RCC 7860 (cell line): ENCODE measurements at places on chromosomes 3 and 15.

DNA sequence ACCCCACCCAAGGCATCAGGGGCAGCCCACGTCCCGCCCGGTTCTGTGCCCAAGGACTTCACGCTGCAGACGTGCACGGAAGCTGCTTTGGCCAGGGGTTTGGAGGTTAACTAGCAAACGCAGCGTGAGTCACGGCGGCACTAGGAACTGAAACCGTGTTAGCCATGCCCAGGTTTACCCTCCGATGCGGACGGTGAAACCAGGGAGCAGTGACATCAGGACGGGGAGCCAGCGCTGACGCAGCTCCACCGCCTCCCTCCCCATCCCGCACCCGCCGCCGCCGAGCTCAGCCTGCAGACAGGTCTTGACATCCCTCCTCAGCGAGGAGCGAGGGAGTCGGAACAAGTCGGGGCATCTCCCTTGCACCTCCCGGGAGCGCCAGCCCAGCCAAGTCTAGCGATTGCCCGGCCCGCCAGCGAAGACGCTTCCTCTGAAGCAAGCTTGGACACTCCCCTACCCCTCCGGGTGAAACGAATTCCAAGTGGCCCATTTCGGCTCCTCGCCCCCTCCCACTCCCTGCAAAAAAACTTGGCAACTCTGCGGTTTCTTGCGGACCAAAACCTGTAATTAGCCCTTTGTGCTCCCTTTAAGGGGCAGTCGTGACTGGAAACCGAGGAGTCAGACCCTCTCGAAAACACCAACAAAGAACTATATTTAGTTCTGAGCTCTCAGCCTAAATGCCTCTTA lies 1.4 kb upstream of the RAP2B start:
- peak; percentile 85 for DNase-seq

GRCh38 chr3:37779289-37780152 lies 82.2 kb upstream of the CTDSPL start:
- DNase-seq, result peak; percentile 34

DNA sequence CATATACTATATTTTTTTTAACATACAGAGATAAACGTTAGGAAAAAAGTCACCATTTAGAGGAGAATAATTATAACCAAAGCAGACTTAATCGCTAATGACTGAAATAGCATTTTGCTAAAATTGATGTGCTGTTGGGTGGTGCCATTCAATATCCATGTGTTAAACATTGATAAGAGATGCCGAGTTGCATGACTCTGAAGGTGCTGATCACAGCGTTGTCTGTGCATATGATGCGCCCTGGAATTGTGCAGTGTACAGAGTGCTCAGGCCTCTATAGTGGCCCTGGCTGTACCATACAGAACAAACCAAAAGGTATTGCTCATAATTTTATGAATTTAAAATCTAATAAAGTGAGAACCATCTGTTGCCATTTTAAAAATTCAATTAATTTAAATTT lies 168.3 kb downstream of the MEIS2 start:
- DNase-seq, result no peak

- DNase-seq, result no peak
Observed at GRCh38 chr3:182330646-182331045, 462.7 kb upstream of the ATP11B start.

DNA sequence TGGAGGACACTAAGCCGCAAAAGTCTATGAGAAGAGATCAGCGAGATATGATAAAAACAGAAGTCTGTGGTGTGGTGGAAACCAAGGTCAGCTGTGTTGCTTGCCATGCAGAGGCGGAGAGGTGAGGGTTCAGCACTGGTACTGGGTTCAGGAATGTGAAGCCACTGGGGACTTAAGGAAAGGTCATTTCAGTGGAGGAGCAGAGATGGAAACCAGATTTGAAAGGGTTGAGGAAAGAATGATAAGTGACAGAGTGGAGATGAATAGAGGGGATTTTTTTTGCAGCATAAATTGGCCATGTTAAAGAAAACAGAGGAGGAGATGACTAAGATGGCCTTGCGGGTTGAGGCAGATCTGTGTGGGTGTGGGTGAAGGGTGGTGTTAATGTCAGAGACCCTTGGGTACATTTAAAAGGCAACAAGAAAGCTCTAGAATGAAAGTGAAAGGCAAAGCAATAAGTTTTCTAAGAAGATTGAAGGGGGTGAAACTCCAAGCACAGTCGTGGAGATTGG lies 265.5 kb downstream of the ADAMTSL3 start:
- DNase-seq, result no peak

- no peak for DNase-seq
Observed at GRCh38 chr3:139465636-139466035, 10.7 kb downstream of the RBP2 start.

- DNase-seq, result no peak
Observed at GRCh38 chr15:101434032-101434920, 55.2 kb downstream of the PCSK6 start.

DNA sequence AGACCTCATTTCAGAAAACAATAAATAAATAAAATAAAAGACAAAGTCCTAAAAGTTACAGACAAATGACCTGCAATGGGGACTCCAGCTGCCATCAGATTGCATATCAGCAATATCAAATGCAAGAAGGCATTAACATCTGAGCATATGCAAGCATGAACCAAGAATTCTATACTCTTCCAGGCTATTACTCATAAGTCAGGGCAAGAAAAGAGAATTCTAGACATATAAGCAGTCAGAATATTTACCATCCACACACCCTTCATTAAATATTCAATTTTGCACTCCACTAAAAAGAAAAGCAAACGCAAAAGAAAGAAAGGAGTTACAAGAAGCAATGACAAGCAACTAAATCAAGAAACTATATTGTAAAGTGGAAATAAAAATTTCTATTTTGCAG lies 21.1 kb downstream of the PLA2G4F start:
- no peak for DNase-seq

DNA sequence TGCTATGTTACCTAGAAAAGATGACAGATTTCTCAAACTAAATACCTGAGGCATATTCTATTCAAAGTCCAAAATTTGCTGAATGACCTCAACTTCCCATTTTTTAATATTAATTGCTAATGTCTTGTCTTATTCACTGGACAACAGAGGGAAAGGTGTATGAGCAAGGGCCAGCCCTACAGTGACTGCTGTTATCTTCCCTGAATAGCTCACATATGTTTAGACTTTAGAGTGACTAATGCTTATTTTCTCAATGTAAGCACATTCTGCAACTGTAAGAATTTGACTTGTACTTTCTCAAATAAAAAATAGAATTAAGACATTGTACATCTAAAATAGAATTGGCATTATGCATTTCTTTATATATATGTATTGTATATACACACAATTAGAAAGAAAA lies 26.5 kb upstream of the AADACL2 start:
- DNase-seq, result no peak

GRCh38 chr3:99939876-99940275 lies 122.2 kb downstream of the CMSS1 start:
- no peak for DNase-seq

DNA sequence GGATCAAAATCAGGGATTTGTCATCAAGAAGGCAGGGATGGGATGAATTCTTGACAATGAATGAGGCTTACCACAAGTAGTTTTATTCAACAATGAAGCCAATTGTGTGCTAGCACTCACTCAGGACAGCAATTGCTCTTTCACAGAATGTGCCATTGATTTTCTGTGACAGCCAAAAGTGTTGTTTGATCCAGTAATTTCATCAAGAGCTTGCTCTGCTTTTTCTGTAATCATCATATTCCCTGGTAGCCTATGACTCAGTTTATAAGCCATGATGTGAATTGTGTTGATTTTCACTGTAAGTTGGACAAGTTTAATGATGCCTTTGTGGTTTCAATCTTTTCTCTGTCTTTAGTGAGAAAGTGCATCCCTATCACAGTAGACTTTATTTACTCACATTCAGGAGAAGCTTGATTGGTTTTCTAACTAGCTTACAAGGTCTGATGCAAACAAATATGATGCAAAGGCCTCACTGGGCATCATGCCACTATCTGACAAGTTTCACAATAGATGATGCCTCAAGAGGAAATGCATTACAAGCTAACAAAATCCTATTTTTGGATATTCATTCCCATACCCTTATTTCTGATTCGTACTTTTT lies 13.6 kb upstream of the CSRNP1 start:
- no peak for DNase-seq

DNA sequence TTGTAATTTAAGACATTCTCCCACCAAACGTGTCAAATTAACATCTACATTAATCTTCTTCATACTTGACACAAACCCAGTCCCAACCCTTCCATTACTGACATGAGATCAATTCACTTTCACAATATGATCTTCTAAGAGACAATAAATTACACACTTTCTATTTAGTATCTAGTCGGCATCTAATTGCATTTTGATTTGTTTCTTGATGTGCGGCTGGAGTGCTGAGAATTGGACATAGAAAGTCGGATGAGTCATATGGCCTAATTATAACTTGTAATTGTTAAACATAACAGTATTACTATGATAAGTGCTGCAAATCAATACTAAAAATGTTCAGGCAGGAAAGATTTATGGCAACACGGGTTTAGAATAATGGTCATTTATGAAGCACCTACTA lies 78.4 kb upstream of the RORA start:
- DNase-seq, result no peak

GRCh38 chr3:15438983-15439382 lies 11.6 kb downstream of the EAF1 start:
- DNase-seq, result no peak

DNA sequence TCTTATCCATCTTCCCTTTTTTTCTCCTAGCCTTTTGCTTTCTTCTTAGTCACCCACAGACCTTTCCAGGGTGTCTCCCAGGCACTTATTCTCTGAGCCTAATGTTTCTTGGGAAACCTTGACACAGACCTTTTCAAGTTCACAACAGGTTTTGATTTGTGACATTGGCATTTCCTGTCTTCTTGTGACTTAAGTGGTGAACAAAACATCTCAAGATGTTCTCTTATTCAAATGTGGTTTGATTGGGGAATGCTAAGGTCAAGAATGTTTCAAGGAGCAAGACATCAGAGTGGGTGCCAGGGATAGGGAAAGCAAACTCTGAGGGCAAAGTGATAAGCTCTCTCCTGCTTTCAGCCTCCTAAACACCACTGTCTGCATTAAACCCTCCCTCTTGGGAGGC lies 68.2 kb upstream of the GSK3B start:
- no peak for DNase-seq

- DNase-seq, result peak; percentile 66
Observed at GRCh38 chr3:59017617-59017984, 32.2 kb downstream of the CFAP20DC start.

DNA sequence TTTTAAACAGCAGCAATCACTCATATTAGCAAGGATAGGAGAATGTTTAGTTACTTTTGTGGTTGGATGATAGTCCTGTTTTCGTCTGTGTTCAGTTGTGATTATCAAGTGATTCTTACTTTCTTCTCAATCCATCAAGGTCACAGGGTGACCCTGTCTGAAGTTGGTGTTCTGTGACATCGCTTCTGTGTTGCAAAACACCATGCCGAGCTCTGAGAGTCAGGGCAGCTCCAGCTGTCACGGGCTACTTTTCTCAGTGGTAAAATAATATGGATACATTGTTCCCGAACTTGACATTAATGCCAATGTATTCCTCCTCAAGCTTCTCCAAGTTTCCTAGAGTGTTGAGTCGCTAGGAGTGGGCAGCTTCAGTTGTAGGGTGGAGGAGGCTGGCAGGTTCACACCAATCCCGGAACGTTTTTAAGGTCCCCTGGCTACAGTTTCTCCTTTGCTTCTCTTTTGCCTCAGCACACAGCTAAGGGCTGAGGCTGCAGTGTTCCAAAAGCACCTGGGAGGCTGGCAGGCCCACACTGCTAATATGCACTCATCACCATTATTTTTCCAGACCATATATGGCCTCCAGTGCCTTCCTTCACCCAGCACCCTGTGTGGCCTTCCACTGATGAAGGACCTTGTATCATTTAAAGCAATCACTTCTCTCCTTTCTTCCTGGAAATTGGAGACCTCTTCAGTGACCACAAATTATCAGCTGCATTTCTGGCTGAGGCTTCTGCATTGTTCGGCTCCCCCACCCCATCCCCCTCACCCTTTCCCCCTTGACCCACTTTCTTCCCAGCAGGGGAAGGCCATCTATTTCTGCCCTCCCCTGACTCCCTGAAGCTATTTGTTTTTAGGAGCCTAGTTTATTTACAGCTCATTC lies 25.8 kb downstream of the COLQ start:
- no peak for DNase-seq

GRCh38 chr3:37675833-37676596 lies 185.7 kb upstream of the CTDSPL start:
- DNase-seq, result no peak

- no peak for DNase-seq
Observed at GRCh38 chr3:60226912-60227311, 1024.3 kb downstream of the FHIT start.

GRCh38 chr3:175410251-175410650 lies 551.1 kb downstream of the NAALADL2 start:
- DNase-seq, result no peak

- no peak for DNase-seq
Observed at GRCh38 chr3:141849056-141849815, 27.2 kb upstream of the ATP1B3 start.

GRCh38 chr15:80779658-80780415 lies 667 bp downstream of the CEMIP start:
- DNase-seq, result no peak

DNA sequence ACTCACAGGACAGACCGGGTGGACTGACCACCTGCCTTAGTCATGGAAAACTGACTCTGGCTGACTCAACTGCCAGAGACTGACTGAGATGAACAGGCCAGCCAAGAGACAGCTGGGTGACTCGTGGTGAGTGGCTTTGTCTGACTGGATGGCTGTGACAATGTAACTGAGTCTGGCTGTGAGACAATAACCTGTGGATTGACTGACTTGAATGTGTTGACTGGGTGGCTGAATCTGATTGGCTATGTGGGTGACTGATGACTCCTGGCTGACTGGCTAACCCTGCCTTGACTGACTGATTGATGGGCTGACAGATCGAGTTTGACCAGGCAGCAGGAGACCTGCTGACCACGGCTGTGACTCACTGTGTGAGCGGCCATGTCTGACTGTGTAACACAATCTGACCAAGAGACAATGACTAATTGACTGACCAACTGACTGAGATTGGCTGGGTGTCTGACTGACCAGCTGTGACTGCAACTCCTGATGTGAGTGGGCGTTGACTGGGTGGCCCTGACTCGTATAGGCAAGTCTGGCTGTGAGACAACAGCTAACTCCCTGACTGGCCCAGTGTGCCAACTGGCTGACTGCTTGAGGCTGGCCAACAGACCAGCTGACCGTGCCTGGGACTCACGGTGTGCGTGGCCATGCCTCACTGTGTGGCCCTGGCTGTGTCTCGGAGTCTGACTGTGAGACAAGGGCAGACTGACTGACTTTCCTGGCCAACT lies 509.1 kb downstream of the SHQ1 start:
- DNase-seq, result peak; percentile 78

GRCh38 chr3:149258714-149259113 lies 37.1 kb upstream of the CP start:
- no peak for DNase-seq

DNA sequence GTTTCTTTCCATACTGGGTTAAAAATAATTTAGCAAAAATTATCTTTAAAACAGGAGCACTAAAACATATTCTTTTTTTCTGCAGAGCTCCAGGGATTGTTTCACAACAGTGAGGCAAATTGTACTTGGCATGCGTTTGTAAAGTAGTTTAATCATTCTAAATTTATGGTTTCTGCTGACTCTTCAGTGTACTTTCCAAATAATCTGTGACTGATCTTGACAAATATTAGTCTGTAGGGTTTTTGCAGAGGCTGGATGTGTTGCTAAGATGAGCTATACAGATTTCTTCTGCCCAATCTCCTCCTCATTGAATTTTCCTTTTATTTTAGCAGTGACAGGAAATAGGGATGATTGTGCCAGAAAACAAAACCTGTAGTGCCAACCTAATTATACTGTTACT lies 328.0 kb upstream of the MANF start:
- DNase-seq, result no peak

GRCh38 chr15:80820092-80820491 lies 40.9 kb downstream of the CEMIP start:
- no peak for DNase-seq
